ENCODE measurements at places on chromosomes 16 and 17.

- DNase-seq, result no peak
These were observed 22.9 kb upstream of the MPRIP start for GRCh38 chr17:17019430-17019762.

DNA sequence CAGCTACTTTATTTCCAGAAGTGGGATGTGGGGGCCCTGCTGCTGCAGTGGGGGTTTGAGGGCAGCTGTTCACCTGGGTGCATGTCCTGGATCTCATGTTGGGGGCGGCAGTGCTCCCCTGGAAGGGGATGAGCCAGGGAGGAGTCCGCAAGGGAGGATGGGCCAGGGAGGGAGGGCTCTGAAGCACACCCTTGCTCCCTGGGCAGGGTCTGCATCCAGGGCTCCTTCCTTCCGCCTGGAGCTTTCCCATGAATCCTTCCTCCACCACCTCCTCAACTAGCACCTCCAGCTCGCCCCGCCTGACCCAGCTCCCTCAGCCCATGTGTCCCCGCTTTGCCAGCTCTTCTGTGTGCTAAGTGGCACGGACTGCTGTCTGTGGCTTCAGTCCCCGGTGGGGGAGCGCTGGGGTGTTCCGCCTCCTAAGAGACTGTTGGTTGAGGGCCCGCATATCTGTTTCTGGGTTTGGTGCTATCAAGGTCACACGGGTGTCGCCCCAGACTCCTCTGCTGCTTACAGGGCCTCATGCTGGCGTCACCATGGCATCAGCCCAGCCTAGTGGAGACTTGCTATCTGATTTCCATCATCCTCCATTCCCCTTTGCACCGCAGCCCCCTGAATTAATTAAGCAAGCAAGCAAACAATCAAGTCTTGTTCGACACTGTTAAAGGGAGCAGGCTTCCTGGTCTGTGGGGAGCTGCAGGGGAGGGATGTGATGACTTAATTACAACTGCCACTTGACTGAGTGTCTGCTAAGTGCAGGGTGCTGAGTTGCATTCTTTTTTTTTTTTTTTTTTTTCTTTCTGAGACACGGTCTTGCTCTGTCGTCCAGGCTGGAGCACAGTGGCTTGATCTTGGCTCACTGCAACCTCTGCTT lies 71.8 kb downstream of the PRKCA start:
- DNase-seq, result no peak

DNA sequence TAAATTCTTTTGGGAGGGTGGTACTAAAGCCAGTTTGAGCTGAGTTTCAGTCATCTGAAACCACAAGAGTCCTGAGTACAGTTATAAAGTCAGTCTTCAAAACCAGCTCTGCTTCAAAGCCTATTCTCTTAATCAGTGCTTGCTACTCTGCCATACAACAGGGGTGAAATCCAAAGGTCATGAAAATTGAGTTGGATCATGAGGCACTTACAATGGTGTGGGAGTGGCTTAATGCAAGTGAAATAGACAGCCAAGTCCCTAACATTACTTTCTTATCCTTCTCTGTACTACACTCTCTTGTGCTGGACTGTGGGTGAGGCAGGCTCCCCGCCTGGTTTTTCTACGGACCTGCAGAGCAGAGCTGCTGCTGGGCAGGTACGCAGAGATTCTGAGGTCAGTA lies 12.4 kb downstream of the CBLN1 start:
- DNase-seq, result no peak

DNA sequence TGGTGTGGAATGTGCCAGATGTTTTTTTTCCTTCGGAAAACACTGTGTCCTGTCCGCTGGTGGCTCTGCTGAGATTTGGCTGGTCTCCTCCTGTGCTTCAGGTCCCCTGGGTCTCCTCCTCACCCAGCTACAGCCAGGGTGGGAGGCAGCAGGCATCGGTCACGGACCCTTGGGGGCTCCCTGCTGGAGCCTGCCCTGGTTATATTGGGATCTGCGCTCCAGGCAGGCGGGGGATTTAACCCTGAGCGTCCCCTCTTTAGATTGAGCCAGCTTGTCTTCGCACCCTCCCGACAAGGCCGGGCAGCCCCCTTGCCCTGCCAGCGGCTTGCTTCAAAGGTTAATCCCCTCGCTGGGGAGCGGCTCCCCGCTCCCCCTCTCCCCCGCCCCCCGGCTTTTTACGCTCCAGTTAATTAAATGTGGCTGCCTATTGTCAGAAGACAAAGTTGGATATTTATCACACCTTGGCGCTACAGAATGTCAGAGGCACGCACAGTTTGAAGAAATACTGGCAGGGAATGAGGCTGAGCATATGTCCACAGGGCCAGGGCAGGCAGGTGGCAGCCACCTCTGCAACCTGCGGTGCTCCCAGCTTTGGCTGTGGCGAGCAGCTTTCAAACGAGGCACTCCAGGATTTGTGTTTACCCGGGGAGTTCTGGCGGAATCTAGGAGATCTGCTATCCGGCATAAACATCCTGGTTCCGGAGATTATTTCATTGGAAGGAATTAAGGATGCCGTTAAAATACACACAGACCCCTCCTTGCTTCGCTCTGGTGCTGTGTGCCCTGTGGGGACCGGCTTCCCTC lies 38.2 kb upstream of the GSE1 start:
- DNase-seq, result no peak

- no peak for DNase-seq
These were observed 2.5 kb upstream of the GINS3 start for GRCh38 chr16:58389724-58390123.

DNA sequence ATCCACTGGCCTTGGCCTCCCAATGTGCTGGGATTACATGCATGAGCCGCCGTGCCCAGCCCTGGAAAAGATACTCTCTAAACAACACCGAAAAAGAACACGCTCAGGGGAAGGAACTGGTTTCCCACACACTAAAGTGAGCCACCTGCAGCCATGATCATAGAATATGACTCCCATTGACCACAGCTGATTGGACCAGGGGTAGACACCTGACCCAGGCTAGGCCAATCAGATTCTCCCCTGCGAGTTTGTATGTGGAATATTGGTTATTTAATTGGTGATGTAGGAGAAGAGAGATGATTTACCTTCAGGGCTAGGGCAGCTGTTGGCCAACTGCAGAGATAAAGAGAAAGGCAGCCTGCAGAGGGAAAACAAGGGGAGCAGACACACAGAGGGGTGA lies 9.0 kb upstream of the GGA2 start:
- DNase-seq, result no peak

DNA sequence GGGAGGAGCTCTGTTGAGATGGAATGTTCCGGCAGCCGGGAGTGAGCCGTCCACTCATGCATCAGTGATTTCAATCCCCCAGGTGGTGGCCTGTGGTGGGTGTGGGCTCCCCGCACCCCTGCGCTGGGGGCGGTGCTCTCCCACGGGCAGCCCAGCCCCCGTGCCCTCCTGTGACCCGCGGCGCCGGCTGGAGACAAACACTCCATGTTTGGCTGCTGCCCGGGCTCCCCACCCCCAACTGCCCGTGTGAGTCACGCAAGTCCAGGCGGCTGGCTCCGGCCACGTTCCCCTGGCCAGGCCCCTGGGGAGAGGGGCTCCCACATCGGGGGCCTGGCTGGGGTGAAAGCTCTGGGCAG lies 29.4 kb downstream of the CACNA1H start:
- DNase-seq, result no peak

GRCh38 chr16:15461376-15461775 lies 27.0 kb downstream of the BMERB1 start:
- DNase-seq, result no peak

GRCh38 chr17:65589321-65589720 lies 27.9 kb upstream of the AXIN2 start:
- no peak for DNase-seq

DNA sequence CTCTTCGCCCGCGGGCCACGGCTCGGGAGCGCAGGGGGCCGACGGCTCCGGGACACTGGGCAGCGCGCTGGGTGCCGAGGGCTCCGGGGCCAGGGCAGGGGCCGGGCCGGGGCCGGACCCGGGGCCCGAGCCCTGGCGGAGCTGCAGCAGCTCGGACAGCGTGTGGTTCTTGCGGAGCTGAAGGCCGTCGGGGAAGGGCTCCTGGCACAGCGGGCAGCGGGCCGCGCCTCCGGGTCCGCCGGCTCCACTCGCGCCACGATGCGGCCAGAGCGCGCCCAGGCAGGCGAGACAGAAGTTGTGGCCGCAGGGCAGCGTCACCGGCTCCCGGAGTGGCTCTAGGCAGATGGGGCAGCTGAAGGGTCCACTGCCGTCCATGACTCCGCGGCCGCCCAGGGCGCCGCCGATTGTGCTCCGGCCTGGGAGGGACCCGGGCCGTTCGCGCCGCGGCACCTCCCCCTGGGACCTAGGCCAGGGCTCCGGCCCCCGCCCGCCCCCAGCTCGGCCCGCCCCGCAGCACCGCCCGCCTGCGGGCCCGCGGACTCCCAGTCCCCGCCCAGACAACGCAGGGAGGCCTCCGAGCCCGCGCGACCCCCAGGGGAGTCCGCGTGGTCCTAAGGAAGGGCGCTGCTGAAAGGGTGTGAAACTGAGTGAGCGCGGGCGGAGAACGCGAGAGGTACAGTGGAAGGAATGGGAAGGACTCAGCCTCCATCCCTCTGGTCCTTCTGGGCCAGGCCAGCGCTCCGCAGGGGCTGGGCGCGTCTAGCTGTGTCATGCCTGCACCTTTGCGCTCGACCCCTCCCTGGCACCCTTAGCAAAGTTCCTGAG lies at the start of gene TRIM47:
Gene TRIM47 (minus strand): TSS at position 408 of the 825 bp plus-strand sequence. CDS start 33 bp downstream, at position 375.
- DNase-seq, result peak; percentile 52

DNA sequence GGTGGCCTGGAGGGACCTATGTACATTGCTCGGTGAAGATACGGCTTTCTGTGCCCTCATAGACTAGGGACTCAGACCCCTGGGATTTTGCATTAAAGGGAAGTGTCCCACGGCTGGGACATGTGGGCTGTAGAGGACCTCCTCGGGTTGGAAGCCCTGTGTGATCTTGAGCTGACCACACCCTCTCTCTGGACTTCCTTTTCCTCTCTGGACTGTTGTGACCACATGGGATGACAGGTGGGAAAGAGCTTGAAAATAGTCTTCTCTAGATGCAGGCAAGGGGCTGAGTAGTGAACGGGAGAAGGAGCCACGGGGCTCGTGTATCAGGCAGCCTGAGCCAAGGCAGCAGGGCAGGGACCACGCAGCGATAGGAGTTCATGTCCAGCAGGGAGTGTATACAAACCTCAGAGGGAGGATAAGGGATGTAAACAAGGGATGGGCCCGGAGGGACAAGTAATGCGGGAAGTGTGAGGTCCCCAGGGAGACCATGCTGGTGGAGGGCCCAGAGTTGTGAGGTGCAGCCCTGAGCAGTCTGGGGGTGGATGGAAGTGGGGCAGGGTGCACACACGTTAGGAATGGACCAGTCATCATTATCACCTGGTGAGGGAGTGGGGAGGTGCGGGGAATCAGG lies 4.5 kb upstream of the SLC4A1 start:
- no peak for DNase-seq

DNA sequence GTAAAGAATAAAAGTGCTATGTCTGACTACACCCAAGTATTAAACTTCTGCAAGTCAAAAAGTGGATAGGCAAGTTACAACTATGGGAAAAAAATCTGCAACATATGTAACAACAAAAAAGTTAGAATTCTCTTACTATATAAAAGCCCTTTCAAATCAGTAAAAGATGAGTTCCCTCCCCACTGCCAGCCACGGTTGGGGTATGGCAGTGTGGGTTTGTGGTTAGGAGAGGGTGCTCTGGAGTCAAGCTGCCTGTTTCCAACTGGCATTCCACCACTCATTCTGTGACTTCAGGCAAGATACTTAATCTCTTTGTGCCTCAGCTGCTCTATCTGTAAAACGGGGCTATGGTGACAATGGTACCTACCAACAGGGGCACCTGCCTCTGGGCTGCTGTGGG lies 26.6 kb upstream of the MFSD6L start:
- DNase-seq, result no peak

DNA sequence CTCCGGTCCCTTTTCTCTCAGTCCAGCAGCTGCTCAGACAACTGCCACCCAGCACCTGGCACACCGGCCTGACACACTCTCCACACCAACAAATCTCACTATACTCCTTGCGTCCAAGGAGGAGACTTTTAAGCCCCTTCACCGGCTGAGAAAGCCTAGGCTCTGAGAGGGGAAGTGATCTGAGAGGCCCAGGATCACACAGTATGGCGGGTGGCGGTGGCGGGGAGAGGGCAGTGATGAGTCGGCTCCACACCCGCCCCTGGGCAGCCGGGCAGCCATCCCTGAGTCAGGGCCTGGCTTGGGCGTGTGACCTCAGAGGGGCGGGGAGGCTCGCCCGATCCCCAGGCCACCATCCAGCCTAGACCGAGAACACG lies 569 bp downstream of the FLII start:
- peak; percentile 40 for DNase-seq

- no peak for DNase-seq
These were observed 65.2 kb downstream of the ABCC1 start for GRCh38 chr16:16014329-16015224.

DNA sequence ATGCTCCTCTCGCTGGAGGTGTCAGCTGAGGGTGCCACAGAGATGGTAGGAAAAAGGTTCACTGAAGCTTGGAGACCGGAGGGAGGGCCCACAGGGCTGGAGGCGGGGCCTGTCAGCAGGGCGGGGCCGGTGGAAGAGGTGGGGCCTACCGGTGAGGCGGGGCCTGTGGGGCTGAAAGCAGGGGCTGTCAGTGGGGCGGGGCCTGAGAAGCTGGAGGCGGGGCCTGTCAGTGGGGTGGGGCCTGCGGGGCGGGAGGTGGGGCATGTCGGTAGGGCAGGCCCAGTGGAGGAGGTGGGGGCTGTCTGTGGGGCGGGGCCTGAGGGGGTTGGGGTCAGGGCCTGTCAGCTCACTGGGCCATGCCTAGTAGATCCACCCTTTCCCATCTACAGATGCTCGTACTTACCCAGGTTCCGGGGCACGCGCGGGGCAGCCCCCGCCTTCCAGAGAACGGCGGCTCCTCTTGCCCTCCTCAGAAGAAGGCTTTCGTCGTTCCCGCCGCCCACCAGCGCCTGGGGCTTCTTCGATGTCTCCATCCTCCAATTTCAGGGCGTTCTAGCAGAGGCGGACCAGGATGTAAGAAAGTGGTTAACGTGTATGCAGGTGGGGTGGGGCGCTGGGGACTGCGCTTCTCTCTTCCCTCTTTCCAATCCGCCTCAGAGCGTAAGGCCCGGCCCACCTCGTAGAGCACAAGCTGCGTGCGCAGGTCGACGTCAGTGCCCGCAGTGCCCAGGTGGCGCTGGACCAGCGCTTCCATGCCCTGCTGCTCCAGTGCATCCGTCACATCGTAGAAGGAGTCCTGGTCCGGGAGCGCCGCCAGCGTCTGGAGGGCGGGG lies 9.8 kb downstream of the TMEM208 start:
- no peak for DNase-seq

GRCh38 chr17:16398270-16399267 lies 16.8 kb upstream of the TRPV2 start:
- no peak for DNase-seq

- DNase-seq, result peak; percentile 36
These were observed 10.6 kb upstream of the CETP start for GRCh38 chr16:56950881-56951771.

GRCh38 chr17:28498652-28499363 lies 7.3 kb upstream of the FOXN1 start:
- DNase-seq, result no peak

GRCh38 chr16:58345574-58346354 lies 46.5 kb upstream of the GINS3 start:
- no peak for DNase-seq

- DNase-seq, result peak; percentile 54
These were observed 72.2 kb downstream of the ZNF778 start for GRCh38 chr16:89289428-89290395.
